ENCODE measurements at places on chromosomes 3 and 15.

DNA sequence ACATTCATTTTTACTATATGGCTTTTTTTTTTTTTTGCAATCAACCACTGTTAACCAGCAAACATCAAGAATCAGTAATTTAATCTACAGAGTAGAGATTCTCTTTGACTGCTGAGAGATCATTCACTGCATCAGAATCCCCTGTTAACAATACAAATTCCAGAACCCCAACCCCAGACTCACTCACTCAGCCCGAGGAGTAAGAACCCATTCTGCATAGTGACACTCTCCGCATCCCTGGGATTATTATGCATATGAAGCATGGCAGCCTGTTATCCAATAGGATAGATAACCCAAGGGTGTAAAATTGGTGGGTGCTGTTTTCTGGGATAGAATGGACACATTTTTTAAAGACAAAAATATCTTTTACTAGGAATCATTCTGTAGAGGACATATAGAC, 76.3 kb upstream of the CCDC39 start:
- DNase-seq: no peak

DNA sequence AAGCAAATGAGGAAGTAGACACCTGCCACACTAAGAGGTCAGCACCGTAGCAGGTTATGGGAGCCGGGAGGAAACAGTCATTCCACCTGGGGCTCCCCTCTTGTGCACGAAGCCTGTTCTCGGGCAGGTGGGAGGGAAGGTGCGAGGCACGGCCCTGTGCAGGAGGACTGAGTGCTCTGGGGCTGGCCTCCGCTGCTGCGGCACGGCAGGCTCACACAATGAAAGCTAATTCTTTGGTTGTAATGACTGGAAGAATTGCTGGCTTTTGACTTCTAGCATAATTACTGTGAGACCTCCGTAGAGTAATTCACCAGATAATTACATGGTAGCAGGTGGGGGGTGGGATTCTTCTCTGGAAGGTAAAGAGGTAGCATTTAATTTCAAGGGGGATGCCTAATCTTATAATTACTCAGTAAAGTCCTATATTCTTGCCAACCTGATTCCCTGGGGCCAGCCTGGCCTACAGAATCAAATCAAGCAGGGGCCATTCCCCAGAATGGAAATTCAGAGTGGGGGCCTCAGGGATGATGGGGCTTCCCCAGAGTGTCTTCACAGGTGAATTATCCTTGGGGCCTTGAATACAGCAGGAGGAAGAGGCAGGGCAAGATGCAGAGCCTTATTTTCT, 129.1 kb downstream of the TPRA1 start:
- DNase-seq: no peak

DNA sequence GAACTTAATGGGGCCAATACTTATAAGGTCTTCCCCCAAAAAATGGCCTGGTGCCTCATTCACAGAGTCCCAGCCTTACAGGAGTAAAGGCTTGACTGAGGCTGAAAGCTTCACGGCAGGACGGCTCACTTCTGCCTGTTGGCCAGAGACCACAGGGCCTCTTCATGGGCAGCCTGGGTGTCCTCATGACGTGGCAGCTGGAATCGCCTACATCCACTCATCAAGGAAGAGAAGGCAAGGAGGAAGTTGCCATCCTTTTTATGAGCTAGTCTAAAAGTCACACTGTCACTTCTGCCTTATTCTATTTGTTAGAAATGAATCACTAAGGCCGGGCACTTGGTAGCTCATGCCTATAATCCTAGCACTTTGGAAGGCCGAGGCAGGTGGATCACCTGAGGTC, 89.3 kb upstream of the DGKG start:
- DNase-seq: no peak

GRCh38 chr3:105118905-105119304, 247.8 kb upstream of the ALCAM start:
- DNase-seq: no peak

DNA sequence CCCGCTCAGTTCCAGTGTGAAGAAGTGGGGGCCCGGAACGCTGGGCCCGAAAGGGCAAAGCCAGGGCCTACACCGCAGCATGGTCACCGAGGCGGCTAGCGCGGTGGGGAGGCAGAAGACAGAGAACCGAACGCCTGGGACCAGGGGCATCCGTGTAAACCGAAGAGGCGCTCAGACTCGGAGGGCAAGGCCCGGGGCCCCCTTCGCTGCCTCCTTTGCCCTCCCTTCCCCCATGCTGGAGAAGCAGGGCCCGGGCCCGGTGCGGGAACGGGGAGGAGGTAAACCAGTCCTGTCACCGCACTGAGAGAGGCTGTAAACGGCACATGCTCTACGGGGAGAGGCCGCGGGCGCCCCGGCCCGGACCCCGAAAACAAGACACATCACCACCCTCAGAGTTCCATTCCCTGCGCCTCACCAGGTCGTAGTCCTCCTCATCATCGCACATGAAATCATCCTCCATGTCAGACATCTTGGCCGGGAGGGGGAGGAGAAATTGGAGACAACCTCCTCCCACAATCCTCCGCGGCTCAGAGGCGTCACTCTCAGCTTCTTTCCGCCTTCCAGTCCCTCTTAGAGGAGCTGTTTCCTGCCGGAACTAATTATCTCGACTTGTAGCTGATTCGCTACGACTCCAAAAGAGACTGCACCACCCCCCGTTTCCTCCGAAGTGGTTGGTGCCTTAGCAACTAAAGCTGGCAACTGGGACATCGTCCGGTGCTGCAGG, at the start of gene COPS2:
COPS2 (minus strand) TSS at position 490 of the 724 bp plus-strand sequence; CDS start at position 469, 21 bp downstream.
- DNase-seq: peak; percentile 93

GRCh38 chr3:8972639-8973038, 9.4 kb upstream of the RAD18 start:
- DNase-seq: no peak

DNA sequence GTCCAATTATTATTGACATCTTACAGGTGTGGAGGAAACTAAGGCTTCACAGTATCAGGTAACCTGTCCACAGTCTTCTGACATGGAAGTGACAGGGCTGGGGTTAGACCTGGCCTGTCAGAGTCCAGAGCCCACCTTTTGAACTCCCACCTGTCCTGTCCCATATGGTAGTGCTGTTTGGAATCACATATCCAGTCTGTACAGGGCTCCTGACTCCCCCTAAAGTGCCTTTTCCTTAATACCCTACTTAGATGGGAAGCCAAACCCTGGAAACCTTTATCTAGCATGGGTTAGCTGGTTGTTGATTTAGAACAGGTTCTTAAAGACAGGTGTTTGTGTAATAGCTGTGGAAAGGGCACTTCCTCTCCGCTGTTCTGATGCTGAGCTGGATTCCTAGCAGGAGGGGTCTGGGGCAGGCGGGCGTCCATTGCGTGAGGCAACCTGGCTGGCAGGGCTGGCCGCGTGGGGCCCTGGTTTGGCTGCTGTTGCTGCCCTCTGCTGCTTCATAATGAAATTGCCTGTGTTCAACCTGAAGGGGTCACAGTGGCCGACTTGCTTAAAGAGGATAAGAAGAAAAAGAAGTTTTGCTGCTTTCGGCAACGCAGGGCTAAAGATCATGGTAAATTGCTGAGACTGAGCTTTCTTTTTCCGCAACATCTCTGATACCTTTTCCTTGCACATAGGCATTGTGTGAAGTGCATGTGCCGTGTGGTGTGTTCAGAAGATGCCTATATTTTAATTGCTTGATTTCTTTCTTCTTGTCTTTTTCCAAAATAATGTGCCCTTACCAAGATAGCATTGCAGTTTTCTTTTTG, 136.2 kb downstream of the CHDH start:
- DNase-seq: peak; percentile 29

- DNase-seq: no peak
These were observed 75.9 kb upstream of the CTDSPL start for GRCh38 chr3:37785736-37786135.

- DNase-seq: no peak
These were observed 16.0 kb downstream of the TKT start for GRCh38 chr3:53239800-53240199.

DNA sequence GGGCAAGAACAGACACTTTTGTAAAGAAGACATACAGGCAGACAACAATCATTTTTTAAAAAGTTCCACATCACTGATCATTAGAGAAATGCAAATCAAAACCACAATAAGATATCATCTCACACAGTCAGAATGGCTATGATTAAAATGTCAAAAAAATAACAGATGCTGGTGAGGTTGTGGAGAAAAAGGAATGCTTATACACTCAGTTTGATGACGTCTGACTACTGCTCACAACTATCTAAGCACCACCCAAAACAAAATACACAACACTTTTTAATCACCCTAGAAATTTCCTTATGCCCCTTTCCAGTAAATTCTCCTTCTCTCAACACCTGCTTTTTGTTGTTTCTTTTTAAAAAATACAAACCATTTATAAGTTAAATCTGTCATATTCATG, 228.8 kb downstream of the ISL2 start:
- no peak for DNase-seq

GRCh38 chr3:152120601-152121269, 148.0 kb upstream of the MBNL1 start:
- DNase-seq: no peak

- DNase-seq: no peak
These were observed 491.1 kb upstream of the NR2F2 start for GRCh38 chr15:95839367-95839782.

DNA sequence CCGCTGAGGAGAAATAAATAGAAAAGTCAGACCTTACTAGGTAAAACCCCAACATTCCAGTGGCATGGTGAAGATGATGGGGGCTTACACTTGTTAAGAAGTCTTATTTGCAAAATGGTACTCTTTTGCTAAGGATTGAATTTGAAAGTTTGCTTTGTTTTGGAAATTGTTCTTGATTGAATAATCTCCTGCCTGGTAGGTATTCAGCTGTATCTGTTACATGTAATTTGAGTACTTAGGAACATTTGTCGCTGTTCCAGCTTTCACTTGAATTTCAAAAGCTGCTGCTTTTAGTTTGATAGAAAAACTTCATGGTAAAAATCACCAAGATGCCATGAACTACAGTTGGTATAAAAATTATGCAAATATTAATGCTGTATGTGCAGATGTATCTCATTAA, 44.6 kb downstream of the TFG start:
- DNase-seq: no peak
